ENCODE measurements at places on chromosomes 2 and 18.

- DNase-seq, result no peak
These were observed 1.7 kb upstream of the ONECUT2 start for GRCh38 chr18:57433482-57433881.

GRCh38 chr2:216644842-216645635, 11.8 kb downstream of the IGFBP2 start:
- peak; percentile 50 for DNase-seq

GRCh38 chr2:1400943-1401735, 12.1 kb upstream of the TPO start:
- DNase-seq, result no peak

DNA sequence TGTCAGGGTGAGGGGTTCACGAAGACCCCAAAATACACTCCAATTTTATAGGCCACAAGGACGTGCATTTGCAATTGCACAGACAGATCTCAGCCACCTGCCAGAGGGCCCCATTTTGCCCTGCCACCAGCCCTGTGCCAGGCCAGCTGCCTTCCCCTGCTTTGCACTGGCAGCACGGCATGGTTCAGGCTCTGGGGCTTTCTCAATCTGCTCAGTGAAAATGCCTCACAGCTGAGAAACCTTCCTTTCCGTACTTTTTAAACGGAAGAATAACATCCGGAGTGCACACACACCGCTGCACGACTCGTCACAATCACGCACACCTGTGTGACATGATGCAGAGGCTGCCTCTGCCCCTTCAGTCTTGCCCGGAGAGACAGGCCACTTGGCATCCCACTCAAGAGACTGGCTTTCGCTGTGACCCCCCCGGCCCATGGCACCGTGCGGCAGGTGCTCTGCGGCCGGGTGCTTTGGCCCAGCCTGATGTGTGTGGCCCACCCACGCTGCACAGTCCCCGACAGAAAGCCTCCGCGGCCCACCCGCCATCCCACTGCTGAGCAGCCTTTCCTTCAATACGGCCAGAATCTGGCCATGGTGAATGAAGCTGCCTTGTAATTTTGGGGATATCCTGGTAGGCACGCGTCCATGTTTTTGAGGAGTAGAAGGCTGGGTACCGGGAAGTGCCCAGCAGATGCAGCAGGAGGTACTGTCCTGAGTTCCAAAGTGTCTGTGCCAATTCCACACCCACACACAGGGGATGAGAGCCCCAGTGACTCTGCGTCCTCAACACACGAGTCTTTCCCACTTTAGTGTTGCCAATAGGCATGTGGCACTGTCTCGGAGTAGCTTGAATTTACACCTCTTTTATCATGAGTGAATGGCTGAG, 88.8 kb downstream of the USP40 start:
- no peak for DNase-seq

- DNase-seq, result no peak
These were observed 23.5 kb downstream of the MBP start for GRCh38 chr18:77108821-77109647.

DNA sequence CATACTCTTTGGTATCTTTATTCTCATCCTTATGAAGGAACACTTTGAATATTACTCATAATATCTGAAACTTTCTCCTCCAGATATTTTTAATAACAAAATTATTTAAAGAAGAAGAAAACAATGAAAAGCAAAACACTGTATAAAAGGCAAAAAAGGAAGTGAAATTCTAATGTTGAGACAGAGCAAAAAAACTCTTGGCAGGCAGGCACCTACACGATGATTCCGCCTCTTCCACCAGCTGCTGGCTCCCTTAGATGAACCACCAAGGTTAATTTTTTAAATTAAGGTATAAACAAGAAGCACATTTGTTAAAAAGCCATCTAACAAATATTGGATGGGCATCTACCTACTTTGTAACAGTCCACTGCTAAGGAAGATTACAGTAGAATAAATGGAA, 434.7 kb downstream of the EPHA4 start:
- no peak for DNase-seq

DNA sequence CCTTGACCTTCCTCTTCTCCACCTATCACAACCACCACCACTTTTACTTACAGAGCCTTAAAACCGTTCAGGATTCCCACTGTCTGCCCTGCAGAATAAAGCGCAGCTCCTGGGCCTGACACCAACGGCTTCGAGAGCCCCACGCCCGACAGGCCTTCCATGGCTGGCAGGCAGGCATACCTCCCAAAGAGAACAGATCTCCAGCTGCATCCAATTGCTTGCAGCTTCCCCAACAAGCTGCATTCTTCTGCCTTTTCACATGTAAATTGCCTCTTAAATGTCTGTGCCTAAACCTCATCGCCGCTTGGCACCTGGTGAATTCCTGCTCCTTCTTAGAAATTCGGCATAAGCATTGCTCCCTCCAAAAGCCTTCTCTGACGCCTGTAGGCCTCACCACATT, 31.5 kb upstream of the FAM124B start:
- no peak for DNase-seq

GRCh38 chr18:79634593-79635426, 44.8 kb upstream of the CTDP1 start:
- DNase-seq, result no peak

DNA sequence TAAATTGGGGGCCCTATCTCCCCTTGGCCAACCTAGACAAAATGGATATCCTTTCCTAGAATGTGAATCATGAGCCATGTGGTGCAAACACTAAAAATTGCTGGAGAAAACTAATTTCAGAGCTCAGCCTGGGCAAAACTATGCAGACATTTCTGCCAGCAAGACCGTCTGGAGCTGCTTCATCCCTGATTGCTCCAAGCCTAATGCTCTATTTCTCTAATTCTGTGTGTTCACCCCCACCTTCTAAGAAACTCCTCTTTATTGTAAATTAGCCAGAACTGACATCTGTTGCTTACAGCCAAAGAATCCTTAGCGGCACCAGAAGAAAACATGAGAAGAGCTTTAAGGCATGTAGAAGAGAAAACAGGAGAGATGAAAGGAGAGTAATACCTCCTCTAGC, 337.7 kb upstream of the CHAC2 start:
- DNase-seq, result no peak

DNA sequence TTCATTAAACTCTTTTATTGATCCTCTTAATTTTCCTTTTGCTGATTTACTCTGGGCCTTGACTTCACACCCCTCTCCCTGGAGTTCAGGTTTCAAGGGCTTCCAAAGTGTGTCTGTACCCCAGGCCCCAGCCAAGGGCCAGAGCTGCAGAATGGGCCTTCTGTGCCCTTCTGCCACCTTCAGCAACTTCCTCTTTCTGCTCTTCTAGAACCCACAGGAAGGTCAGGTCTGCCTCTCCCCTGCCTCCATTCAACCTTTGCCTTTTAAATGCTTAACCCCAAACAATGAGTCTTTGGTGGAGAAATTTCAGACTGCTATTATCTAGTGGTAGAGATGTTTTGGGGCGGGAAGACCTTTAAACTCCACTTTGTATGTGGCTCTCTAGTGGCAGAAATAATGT, 63.1 kb downstream of the TSN start:
- DNase-seq, result no peak

DNA sequence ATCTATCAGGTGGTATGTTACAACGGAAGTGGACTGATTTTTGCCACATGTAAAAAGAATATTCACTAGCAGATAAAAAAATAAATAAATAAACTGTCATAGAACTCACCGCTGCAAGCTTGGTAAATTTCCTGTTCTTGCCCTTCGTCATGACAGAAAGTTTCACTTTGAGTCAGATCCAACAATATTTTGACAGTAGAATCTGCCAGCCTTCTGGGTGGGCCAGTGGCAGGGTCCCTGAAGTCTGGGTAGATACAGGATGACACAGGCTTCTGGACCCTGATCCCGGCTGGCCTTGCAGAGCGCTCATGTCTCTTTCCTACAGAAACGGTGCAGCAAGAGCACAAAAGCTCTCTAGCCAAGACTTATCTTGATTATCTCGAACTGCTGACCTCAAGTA, 97.8 kb upstream of the PMAIP1 start:
- no peak for DNase-seq

DNA sequence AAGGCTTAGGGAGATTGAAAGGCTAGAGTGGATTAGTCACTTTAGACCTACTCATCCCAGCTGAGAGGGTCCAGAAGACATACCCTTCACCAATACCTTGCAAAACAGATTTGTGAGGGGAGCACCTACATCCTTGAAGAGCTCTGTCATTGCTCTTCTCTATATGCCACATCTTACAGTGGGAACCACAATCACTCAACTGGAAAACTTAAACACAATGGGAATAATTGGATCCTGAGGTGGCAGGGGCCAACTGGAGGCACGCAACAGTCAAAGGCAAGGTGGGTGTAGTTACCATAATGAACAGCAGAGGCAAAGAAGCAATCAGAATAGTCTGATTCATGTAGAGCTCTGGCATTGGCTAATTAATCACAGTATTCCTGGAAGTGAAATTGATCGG, 35.4 kb downstream of the PDE1A start:
- DNase-seq, result no peak

DNA sequence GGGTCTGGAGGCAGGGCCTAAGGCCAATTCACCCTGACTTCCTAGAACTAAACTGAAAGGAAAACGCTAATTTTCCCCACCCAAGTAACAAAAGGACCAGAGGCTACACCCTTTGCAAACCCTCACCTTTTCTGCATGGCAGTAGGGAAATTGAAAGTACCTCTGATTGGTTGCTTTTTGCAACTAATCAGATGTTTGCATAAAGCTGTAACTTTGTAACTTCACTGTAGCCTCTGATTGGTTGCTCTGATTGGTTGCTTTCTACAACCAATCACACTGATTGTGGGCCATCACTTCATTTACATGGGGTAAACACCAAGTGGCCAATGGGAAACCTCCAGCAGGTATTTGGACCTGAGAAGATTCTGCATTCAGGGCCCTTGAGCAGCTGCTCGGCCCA, 20.8 kb downstream of the EIPR1 start:
- no peak for DNase-seq

GRCh38 chr2:152762202-152762601, 43.8 kb downstream of the ARL6IP6 start:
- DNase-seq, result no peak

DNA sequence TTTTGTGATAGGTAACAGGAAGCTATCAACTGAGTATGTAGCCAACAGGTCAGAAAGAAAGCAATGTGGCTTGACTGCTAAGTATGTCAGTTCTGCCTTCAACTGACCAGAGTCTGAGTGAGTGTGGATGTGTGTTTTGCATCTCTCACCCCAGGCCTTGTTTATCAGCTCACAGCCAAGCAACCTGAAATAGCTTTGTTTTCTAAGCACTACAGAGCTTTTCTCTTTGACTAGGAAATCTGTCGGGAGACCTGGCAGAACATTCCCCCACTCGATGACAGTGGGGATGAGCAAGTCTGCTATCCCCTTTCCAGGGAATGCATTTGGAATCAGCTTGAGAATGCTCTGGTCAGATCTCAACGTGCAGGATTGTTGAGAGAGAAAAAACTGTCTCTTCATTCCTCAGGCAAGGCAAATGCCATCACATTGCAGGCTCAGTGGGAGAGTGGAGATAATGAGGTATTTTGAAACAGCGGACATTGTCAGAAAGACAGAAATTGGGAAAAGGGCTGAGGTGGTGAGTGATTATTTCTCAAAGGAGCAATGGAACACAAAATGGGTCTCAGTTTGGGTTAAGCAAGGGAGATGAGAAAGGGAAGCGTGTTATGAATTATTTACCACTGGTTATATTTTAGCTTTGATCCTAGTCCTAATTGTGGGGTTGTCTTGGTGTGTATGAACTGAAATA, 233.8 kb upstream of the PIK3C3 start:
- DNase-seq, result no peak

DNA sequence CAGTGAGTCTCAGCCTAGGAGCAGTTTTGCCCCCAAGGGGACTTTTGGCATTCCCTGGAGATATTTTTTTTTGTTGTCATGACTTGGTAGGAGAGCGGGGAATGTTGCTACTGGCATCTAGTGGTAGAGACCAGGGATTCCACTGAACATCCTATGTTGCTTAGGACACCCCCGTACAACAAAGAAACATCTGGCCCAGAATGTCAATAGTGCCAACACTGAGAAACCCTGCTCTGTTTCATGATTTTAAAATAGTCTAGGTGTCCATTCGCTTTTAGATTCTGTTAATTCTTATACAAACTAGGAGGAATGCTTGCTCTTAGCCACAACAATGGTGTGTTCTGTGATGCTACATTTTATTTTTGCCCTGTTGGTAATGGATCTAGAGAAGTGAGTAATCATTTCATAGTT, 225.8 kb upstream of the SIX3 start:
- peak; percentile 26 for DNase-seq

- DNase-seq, result no peak
These were observed 60.3 kb downstream of the RPIA start for GRCh38 chr2:88751768-88752167.

DNA sequence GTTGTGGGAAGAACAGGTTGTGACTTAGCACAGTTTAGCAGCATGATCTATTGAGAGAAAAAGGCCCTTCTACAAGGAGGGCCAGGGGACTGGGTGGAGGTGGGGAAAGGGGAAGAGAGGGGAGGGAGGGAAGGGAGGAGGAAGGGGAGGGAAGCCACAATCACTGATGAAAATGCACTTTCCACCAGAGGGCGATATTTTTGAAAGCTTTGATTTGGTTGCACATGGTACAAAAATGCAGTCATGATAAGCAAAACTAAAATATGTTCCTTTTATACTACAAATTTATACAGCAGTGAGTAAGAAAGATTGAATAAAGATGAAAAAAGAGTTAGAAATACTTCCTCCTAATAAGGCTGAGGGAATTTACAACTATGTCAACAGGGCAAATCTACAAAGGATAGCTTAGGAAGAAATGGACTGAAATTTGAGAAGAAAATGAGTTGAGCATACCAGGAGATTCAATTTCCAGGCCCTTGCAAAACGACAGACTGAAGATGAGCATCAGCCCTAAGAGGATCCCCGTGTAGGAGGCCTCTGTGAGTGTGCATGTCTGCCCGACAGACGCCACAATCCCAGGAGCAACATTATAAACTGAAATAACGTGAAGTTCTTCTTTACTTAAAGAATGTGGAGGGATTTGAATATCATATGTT, 17.2 kb downstream of the SH3YL1 start:
- peak; percentile 59 for DNase-seq

DNA sequence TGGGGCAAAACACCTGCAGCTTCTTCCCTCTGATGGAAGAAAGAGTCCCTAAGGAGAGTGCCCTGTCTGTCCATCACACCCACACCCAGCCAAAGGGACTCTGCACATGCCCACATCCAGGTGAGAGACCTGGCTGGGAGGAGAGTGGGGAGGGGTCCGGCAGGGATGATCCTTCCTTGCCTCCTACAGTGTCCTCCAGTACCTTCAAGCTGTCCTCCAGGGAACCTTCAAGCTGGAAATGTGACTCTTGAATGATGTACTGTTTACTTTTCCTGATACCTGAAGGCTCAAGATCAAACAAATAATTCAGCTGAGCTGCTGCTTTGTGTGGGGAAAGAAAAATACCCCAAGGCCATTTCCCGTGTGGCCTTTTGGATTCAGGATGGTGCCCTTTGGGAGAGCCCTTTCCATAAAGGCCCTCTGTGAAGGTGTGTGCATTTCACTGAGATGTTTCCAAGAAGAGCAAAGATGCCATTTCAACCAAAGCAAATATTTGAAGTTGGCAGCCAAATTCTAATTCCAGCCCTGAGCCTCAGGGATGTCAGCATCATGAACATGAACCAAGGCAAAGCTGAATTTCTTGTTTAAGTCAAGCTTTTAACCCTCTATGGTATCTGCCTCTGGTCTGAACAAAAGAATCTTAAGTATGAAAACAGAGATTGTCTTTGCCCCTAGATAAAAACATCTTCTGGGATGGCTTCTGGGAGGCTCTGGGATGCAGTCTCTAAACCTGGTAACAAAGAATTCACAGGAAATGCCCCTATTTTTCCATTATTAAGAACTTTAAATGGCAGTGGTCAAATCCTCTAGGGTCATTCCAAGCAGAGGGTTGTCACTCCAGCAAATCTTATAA, 11.1 kb downstream of the EVA1A start:
- no peak for DNase-seq

- DNase-seq, result peak; percentile 68
These were observed 67.9 kb downstream of the EIPR1 start for GRCh38 chr2:3309496-3310355.

Data from endothelial cell of umbilical vein (primary cell).